ENCODE measurements at places on chromosomes 2 and 18. TPM values are rescaled to one million over a fixed set of nuclear protein-coding genes. Genes with fewer than 3 reads are reported as not detected.

GAL3ST2 gene
- not detected for polyA plus RNA-seq

RAB17 gene
- polyA plus RNA-seq, result not detected

UGT1A10 gene
- polyA plus RNA-seq, result not detected

CD207 gene
- polyA plus RNA-seq, result not detected

TEX51 gene
- polyA plus RNA-seq, result not detected

L3MBTL4 gene
- 2.1 TPM for polyA plus RNA-seq

GCG gene
- not detected for polyA plus RNA-seq

LDLRAD4 gene
- polyA plus RNA-seq, result 17.0 TPM

GKN1 gene
- not detected for polyA plus RNA-seq

DNA sequence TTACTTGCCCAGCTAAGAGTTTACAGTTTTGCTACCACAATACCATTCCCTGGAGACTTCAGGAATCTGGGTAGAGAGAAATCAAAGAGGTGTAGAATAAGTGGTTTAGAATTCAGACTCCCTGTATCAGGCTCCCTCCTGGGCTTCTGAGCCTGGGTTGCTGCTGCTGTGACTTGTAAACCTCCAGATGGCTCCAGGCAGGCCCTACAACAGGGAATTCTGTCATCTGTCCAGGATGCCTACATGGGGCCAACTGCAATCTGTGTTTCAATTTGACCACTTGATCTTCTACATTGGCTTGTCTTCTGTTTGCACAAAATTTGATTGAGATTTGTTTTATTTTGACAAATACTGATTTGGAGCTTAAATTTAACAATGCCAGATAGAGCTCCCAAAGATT, 183.9 kb downstream of the RAD51AP2 start:
- no peak for DNase-seq

GRCh38 chr2:118806797-118807667, 40.4 kb downstream of the EN1 start:
- no peak for DNase-seq

DNA sequence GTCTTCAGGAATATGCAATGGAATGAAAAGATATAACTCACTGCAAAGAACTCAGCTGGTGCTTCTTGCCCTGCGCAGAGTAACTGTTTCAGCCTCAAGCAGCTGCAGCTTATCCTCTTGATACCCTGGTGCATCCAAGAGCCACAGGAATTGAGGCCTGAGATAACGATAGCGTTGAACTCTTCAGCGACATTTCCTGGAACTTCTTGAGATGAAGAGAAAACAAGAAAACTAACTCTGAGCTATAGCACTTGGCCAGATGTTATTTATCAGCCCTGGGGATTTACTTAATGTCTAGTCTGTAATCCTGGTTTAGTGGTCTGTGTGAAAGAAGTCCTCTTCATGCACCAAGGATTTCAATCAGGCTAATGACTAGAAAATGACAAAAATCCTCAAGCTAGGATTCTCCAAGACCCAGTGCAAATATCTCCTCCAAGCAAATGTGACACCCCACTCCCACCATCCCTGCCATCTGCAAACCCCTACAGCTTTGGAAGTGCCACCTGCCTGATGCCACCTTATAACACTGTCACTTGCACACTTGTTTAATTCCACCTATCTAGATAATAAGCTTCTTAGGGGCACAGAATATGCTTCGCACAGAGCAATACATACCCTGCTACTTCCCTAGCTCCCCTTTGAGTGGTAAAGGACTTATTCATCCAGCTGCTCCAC, 40.6 kb downstream of the EHD3 start:
- DNase-seq, result no peak

DNA sequence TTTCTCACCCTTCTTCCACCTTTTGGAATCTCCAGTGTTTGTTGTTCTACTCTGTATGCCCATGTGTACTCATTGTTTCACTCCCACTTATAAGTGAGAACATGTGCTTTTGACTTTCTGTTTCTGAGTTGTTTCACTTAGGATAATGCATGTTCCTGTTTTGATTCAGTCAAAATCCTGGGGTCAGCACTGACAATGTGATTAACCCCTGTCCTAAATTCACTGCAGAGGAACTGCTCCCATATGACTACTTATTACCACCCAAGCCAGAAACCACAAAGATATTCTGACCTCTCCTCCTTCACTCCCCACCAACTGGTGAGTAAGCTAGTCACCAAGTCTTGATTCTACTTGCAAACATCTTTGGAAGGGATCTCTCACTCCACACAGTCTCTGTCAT, 251.4 kb upstream of the TCF4 start:
- no peak for DNase-seq

- no peak for DNase-seq
These were observed 119.0 kb upstream of the KLHL14 start for GRCh38 chr18:32891797-32892196.

DNA sequence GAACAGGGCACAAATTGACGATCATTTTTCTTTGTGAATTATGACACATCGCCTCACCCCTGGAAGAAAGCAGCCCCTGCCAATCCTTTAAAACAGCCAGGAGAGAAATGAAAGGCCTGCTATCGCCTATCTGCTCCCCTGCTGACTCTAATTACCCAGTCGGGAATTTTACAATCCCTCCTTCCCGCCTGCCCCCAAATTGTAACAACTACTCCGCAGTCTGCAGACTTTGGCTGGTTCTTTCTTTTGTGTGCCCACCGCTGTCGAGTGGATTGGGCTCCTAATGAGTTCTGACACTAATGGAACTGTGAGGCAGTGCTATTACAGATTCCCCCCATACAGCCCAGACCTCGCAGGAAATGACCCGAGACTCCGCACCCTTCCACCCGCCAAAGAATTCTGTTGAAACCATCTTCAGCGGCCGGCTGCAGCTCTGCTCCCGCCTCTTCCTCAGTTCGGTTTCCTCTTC, 281.2 kb upstream of the PARD3B start:
- no peak for DNase-seq

- no peak for DNase-seq
These were observed 32.7 kb downstream of the NEMP2 start for GRCh38 chr2:190501702-190502407.

DNA sequence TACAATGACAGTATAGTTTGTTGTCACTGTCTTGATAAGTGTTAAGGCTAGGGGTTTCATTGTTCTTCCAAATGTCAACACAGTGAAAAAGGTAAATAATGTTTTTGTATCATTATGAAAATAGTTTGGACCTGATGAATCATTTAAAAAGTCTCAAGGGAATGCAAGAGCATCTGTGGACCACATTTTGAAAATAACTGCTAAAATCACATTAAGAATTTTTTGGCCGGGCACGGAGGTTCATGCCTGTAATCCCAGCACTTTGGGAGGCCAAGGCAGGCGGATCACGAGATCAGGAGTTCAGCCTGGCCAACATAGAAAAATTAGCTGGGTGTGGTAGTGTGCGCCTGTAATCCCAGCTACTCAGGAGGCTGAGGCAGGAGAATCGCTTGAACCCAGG, 10.3 kb downstream of the SCN1A start:
- DNase-seq, result no peak

GRCh38 chr2:46847185-46847710, 68.4 kb downstream of the MCFD2 start:
- no peak for DNase-seq

DNA sequence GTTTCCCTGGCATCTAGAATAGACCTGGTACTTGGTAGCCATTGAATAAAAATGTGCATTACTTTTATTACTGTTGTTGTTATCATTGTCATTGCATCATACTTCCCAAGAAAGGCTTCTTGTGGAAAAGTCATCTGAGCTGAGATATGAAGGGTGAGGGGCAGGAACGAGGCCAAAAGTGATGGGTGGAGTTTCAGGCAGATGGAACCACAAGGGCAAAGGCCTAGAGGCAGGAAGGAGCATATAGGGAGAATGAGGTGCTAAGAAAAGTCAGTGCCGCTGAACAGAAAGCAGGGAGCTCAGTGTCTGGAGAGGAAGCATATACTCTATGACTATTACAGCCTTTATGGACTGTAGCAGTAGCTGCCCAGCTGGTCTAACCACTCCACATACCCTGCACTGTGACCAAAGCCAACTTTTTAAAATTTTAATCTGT, 219.3 kb downstream of the SPP2 start:
- DNase-seq, result no peak

GRCh38 chr2:134257965-134258683, 4.3 kb downstream of the MGAT5 start:
- no peak for DNase-seq

- DNase-seq, result no peak
These were observed 45.2 kb upstream of the NFU1 start for GRCh38 chr2:69482471-69482870.

GRCh38 chr2:46369783-46370182, 72.6 kb downstream of the EPAS1 start:
- no peak for DNase-seq

- DNase-seq, result no peak
These were observed 101.4 kb upstream of the RAB6C start for GRCh38 chr2:129877795-129878775.

DNA sequence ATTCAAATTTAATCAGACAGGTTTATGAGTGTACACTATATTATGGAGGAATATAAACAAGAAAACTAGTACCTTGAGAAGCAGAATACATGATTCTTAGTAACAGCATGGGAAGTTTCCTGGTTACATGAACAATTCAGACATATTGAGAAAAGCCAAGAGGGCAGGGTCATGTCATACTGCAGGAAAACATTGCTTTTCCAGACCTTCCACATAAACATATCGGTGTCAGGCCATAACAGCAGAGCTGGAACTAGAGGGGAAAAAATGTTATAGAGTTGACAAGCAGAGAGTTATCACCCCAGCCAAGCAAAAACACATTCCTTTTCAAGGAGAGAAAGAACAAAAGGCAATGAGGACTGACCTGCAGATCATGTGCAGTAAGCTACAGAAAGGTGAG, 74.7 kb upstream of the ZNF236 start:
- DNase-seq, result no peak

- DNase-seq, result no peak
These were observed 408.7 kb upstream of the KCNH7 start for GRCh38 chr2:163247156-163247846.

GRCh38 chr2:185181901-185182300, 556.7 kb upstream of the FSIP2 start:
- no peak for DNase-seq

DNA sequence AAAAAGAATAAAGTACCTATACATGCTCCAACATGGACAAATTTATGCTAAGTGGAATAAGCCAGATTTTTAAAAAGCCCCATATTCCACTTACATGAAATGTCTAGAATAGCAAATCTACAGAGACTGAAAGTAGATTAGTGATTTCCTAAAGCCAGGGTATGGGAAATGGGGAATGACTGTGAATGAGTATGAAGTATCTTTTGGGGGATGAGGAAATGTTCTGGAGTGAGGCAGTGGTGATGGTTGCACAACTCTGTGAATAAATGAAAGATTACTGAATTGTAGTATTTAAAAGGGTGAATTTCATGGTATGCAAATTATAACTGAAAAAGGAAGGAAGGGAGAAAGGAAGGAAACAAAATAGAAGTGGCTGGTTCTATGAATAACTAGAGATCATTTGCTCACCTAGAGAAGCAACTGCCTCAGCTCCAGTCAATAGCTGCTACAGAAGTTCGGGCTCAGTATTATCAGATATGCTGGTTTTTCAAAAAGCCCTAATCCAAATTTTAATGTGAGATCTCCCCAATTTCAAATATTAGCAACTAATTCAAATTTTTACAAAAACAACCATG, 39.3 kb downstream of the MAP3K2 start:
- no peak for DNase-seq
